ENCODE measurements at places on chromosomes 2 and 18.
A peak's percentile ranks its signal among the peaks of the same experiment; 100 is the strongest.

DNA sequence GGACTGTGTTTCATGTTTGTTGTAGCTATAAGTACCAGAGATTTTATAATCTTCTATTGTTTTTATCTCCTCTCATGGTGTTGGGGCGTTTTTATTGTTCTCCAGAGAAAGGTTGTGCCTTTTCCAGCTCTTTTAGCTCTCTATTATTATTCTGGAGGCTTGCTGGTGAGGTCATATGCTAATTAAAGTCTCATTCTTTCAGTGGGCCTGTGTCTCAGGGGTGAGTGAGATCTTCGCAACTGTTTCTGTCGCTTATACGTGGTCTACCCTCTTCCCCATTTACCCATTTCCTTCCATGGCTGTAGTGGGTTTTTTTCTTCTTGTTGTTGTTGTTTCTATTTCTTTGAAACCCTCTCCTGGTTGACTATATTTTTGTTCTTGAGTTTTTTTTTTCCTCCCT lies 584.9 kb downstream of the TMEM182 start:
- no peak for DNase-seq

GRCh38 chr2:118706371-118706770 lies 141.1 kb downstream of the EN1 start:
- DNase-seq, result no peak

DNA sequence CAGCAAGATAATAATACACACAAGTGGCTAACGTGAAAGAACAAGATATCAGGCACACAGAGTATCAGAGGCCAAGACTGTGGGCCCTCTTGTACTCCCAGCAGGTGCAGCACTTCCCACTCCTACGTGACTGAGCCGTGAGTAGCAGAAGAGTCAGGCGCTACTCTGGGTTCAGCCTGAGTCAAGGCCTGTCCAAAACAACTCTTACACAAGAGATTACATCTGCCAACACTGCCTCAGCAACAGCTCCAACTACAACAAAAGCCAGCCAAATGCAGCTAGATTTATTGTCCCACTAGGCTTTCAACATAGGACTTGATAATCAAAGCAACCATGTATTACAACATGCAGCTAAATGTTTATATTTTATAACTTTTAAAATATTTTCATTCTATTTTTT lies 56.2 kb downstream of the ITSN2 start:
- peak; percentile 96 for DNase-seq

- no peak for DNase-seq
Measured at GRCh38 chr18:28504066-28504465, 327.1 kb upstream of the CDH2 start.

DNA sequence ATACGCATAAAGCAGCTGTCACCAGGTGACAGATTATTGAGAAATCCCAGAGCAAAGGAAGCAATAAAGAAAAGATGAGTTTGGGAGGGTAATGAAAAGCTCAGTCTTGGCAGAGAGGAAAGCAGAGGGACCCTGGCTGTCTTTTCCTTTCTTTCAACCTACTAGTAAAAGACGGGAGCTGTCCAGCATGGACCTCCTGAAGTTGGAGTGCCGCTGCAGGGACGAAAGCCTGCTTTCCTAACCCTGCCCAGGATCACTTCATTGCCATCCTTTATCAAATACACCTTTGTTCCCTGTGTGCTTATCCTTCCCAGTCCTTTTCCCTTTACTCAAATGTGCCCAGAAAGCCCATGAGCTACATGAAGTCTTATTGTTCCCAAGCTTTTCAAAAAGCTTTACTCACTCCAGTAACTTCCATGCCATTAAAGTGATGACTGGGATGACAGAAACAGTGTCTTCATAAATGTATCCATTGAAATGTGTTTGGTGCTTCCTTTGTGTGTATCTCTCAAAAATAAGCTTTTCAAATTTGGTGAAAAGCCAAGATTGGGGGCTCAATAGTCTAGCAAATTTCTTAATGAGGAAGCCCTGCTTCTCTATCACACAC lies 3.7 kb upstream of the SPR start:
- peak; percentile 24 for DNase-seq

GRCh38 chr2:140679752-140680151 lies 1451.1 kb downstream of the LRP1B start:
- no peak for DNase-seq

DNA sequence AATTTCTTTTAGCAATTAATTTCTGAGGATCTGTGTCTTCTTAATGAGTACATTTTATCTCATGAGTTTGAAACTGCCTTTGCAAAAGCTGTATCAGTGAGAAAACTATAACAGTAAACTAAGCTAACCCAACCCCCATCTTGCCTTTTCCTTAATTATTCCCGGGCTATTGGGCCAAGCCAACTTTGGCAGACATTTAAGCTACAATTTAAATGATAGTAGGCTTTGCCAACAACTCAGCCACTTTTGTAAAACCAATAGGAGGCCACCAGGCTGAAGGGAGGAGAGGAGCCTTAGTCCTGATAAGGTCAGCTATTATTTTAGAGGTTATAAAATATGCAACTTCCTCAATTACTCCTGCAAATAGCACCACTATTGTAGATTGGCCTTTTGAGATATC lies 218.0 kb upstream of the KCNJ3 start:
- no peak for DNase-seq

DNA sequence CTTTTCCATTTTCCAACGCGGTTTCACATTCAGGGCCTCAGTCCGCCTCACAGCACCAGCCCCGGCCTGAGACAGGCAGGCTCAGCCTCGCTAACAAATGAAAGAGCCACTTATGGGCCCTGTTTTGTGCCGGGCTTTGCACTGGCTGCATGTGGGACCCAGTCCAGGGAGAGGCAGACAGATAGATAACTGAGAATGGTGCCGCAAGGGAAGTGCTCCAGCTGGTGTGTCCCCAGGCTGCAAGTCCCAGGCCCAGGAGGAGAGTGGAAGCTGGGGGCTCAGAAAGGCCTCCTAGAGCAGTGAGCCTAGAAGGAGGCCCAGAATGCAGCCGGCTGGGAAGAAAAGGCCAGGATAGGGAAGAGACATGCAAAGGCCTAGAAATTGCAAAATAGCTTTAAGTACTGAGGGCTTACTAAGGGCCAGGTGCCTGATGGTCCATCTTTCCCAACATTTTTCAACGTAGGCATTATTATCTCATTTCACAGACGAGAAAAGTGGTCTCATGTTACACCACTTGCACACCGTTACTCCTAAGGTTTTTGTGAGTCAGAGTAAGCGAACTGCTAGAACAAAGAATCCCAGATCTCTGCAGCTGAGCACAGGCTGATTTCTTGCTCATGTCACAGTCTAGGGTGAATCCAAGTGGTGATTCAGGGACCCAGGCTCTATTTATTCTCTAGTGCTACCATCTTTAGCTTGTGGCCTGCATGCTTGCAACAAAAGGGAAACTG lies 26.0 kb downstream of the ADRA2B start:
- DNase-seq, result no peak

GRCh38 chr2:165173215-165173614 lies 30.6 kb downstream of the SCN3A start:
- no peak for DNase-seq

DNA sequence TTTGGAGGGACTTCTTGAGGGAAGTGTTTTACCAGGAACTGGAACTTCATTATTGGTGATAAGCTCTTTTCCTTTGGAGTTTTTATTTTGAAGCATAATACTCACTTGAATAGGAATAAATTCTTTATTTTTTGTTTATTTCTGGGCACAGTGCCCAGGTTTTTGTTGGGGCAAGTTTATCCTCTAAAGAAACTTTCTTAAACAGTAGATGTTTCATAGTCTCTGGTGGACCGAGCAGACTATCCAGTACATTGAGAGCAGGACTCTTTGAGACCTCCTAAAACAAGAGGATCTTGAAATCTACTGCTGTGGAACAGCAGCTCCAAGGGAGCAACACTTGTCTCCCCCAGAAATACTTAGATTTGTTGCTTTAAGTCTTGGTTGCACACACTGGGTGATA lies 109.4 kb downstream of the PARD3B start:
- no peak for DNase-seq

DNA sequence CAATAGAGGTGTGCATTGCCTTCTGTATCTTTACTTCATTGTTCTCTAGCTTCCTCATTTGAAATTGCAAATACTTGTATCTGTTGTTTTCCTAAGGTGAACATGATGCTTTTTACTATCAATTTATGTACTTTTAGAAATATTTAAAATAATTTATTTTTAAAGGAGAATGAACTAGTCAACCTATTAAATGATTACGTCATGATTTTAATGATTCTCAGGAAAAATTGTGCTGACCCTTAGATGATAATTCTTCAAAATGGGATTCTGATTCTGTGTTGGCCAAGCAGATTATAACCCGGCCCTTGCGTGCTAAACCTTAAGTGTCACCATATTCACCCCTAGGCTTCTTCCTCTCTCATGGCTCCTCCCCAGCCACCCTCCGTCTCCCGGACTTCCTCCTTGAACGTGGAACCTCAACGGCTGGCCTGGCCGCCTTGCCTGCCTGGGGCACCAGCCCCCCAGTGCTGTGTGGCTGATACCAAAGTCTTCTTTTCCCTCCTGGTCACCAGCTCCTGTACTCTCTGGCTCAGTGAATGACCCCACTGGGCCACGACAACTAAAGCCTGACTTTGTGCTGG lies 292.0 kb downstream of the GBX2 start:
- DNase-seq, result no peak

GRCh38 chr2:8477552-8478470 lies 204.0 kb upstream of the ID2 start:
- DNase-seq, result no peak

DNA sequence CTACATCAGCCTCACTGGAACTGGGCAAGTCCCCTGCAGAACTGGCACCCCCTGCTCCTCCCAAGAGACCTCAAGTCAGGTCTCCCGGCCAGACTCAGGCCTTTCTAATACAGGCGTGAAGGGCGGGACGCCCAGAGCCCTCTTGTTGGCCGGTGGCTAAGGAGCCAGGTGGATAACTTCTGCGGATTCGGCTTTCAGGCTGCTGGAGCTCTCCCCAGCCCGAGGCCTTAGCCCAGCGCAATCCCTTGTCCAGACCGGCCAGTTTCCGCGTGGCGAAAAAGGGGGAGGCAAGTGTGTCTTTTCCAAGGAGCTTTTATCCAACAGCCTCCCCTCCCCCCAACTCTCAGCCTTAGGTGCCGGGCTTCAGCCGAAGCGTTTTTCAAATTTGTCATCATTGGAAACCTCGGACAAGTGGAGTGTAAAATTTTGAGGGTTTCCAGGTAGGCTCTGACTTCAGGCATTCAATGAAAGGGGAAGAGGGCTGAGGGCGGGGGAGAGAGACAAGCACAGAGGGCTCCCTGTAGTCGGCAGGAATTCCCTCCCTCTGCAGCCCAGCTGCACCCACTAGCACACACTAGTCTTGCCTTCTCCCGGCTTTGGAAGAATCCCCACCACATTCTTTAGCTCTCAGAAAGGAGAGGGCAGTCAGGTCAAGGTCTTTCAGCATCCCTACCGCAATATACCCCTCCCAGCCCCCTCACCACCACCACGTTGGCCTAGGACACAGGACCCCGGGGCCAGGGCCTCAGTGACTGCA lies 9.5 kb upstream of the SATB2 start:
- no peak for DNase-seq

- peak; percentile 50 for DNase-seq
Measured at GRCh38 chr2:203690441-203691047, 15.9 kb upstream of the CD28 start.

- no peak for DNase-seq
Measured at GRCh38 chr2:174705321-174705720, 59.0 kb downstream of the CHRNA1 start.

- DNase-seq, result no peak
Measured at GRCh38 chr2:174740721-174741120, 23.6 kb downstream of the CHRNA1 start.

DNA sequence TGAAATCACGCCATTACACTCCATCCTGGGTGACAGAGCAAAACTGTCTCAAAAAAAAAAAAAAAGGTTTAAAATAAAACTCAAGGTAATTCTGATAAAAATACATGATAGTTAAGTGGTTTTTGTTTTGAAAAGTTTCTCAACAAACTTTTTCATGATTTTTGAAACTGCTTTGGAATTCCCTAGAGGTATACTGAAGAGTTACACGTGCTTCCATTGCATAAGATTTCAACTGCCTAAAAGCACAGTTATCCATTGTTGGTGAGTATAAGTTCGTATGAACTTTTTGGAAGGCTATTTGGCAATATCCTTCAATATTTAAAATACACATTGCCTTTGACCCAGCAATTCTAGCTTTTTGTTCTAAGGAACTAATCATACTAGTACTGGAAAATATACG lies 74.9 kb downstream of the USP34 start:
- DNase-seq, result peak; percentile 25

- DNase-seq, result no peak
Measured at GRCh38 chr2:129469389-129469788, 510.1 kb upstream of the RAB6C start.

DNA sequence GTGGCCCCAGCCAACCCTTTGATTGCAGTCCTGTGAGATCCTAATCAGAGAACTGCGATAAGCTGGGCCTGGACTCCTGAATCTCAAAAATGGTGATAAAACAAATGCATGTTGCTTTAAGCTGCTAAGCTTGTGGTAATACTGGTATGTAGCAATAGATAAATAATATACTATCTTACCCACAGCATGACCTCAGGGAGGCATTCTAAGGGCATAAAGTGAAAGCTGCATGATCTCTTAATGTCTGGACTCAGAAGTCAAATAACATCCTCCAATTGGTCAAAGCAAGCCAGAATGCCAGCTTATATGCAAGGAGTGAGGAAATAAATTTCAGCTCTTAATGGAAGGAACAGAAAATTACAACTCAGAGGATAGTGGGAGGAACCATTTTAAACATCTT lies 246.1 kb downstream of the FSIP2 start:
- DNase-seq, result peak; percentile 7

DNA sequence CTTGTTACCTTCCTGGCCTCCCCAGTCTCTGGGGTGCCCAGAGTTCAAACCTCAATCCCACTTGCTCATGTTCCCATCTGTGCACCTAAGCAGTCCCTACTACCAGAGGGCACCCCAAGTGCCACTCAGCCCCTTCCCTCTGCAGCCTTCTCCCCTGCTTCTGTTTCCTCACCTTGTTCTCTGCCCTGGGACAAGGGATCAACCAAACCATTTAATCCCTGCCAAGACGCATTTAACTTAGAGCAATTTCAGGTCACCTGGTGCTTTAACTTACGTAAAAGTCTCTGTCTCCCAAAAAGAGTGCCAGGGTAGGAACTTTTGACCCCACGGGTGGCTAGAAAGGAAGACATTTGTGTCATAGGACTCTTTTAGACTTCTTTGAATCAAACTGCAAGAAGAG lies 67.2 kb downstream of the SRD5A2 start:
- DNase-seq, result no peak

Measured in fibroblast of gingiva (primary cell).